ENCODE measurements at places on chromosomes 5 and 9.

GRCh38 chr5:6814816-6815215 lies 101.6 kb downstream of the TENT4A start:
- no peak overlapping the region for H3K27ac ChIP-seq
- no peak overlapping the region for H3K4me3 ChIP-seq
- peaks cover 4% of the 10 kb centered on the region for H3K4me1 ChIP-seq
- no peak for DNase-seq
- H3K36me3 ChIP-seq = no peaks in the 10 kb centered on the region
- H3K27me3 ChIP-seq = peaks cover 13% of the 10 kb centered on the region

GRCh38 chr9:95003689-95004410 lies 277.4 kb downstream of the AOPEP start:
- H3K27me3 ChIP-seq = no peaks in the 10 kb centered on the region
- peaks cover 33% of the 10 kb centered on the region for H3K4me1 ChIP-seq
- H3K36me3 ChIP-seq = no peaks in the 10 kb centered on the region

- no peak overlapping the region for H3K4me3 ChIP-seq
- no peaks in the 10 kb centered on the region for H3K27me3 ChIP-seq
- DNase-seq = no peak
- H3K36me3 ChIP-seq = no peaks in the 10 kb centered on the region
Observed at GRCh38 chr9:31323726-31324444, 1060.6 kb upstream of the ACO1 start.

- H3K27ac ChIP-seq = no peak overlapping the region
- H3K4me3 ChIP-seq = no peak overlapping the region
- H3K4me1 ChIP-seq = no peaks in the 10 kb centered on the region
- H3K36me3 ChIP-seq = no peaks in the 10 kb centered on the region
Observed at GRCh38 chr5:11853796-11854195, 50.5 kb downstream of the CTNND2 start.

DNA sequence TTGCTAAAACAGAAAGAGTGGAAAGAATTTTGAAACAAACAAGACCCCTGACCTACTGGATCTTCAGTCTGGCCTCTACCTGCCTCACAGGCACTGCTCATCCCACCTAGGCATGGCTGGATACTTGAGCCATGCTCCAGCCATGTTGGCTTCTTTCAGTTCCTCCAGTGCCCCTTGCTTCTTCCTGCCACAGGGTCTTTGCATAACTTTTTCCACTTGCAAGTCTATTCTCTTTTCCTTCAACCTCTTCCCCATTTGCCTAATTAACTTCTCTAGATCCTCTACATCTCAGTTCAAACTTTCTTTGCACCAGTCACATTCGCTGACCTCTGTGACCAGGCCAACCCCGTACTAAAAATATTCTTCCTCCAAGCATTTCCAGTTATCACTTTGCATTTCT lies 50.4 kb downstream of the STARD4 start:
- no peaks in the 10 kb centered on the region for H3K36me3 ChIP-seq
- no peaks in the 10 kb centered on the region for H3K27me3 ChIP-seq
- no peak overlapping the region for H3K4me3 ChIP-seq
- no peak for DNase-seq
- no peak overlapping the region for H3K27ac ChIP-seq
- no peaks in the 10 kb centered on the region for H3K4me1 ChIP-seq

DNA sequence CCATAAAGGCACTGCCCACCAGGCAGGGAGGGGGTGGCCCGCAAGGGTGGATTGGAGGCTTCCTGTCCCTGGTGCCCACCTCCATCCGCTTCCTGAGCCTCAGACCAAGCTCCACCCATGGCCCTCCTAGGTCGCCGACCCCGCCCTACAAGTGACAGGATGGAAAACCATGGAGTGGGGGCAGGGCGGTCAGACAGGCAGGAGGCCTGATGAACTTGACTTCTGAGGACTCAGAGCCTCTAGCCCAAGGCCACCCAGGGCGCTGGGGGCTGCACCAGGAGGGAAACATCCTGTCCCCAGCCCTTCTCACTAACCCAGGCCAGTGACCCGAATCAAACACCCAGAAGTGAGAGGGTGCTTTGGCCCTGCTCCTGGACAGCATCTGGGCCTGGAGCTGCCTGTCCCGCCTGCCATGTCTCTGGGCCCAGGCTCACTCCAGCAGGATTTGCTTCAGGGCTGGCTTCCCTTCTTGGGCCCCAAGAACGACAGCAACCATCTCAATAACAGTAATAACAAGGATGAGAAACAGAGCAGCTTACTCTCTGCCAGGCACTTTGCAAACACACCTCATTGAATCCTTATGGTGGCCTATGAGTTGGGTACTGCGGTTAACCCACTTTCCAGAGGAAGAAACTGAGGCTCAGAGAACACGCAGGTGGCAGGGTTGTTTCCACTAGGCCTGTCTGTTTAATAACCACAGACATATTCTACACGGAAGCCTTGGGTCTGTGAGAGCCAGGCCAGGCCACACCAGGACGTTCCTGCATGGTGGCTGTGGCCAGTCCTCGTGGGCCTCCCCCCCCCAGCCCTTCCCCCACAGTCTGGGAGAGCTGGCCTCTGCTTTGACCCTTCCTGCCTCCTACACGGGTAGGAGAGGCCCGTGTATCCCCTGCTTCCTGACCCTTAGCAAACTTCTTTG lies 4.4 kb upstream of the ST6GALNAC6 start:
- H3K27ac ChIP-seq = peak overlapping the region; percentile 86
- no peaks in the 10 kb centered on the region for H3K27me3 ChIP-seq
- peaks cover 77% of the 10 kb centered on the region for H3K4me1 ChIP-seq

- peak overlapping the region; percentile 58 for H3K27ac ChIP-seq
- H3K27me3 ChIP-seq = no peaks in the 10 kb centered on the region
- H3K4me3 ChIP-seq = no peak overlapping the region
Observed at GRCh38 chr5:61319388-61320146, 12.5 kb upstream of the ZSWIM6 start.

DNA sequence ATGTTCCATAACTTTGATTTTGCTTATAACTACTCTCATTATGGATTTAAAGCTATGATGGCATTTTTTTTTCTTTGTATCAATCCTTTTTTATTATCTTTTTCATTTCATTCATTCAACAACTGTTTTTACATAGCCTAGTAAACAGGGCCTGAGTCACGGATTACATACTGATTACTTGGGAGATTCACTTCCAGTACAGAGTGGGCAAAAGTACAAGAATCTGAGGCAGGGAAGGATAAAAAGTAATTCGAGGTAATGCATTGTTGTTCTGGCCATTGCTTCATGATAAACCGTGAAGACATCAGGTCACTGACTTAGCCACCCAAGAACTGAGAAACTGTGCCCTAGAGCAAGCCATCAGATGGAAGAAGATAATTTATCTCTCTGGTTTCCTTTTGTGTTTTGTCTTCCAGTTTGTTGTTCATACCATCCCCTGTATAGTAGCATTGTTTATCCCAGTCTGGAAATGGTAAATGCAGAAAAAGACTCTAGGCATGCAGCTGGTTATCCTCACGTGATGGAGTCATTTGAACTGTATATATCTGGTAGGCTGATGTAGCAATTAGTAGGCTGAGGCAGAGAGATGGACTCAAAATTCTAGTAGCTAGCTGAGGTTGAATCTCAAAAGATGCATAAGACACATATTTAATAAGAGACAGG lies 145.6 kb downstream of the CNTLN start:
- H3K4me1 ChIP-seq = no peaks in the 10 kb centered on the region
- no peaks in the 10 kb centered on the region for H3K27me3 ChIP-seq
- no peak overlapping the region for H3K27ac ChIP-seq
- H3K4me3 ChIP-seq = no peak overlapping the region

Data from lower lobe of right lung (tissue), 2 donors.